Lower leg skin (tissue), 4 donors: ENCODE measurements at places on chromosomes 3 and 15. TPM values are rescaled to one million over a fixed set of nuclear protein-coding genes. Genes with fewer than 3 reads are reported as not detected.

The CCR3 gene
- total RNA-seq = 0.55 TPM

DNA sequence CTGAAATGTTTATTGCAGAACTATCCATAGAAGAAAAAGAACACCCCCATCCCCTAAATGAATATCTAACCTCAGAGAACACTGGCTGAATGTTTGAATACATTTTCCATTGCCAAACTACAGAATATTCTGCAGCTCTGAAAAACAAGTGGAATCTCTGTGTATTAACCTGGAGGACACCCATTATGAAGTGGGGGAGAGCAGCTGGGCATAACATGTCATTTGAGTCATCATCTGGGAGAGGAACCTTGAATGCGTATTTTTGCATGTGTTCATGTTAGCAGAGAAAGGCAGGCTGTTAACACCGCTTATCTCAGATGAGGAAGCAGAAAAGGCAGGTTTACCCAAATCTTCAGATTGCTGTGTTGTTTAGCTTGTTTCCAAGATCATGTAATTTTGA, 31.5 kb downstream of the ESYT3 start:
- no peak for DNase-seq

The SH2D7 gene
- total RNA-seq = not detected

The MGLL gene
- 57.4 TPM for total RNA-seq

The LRRC57 gene
- total RNA-seq = 13.0 TPM

The TM4SF18 gene
- total RNA-seq = 2.8 TPM

GRCh38 chr3:29454161-29454611, 173.3 kb downstream of the RBMS3 start:
- DNase-seq = no peak

GRCh38 chr15:43187544-43188155, 2.4 kb downstream of the CCNDBP1 start:
- no peak for DNase-seq

The HEXA gene
- 35.7 TPM for total RNA-seq

- DNase-seq = no peak
Measured at GRCh38 chr3:150830094-150830681, 67.2 kb upstream of the SIAH2 start.
